ENCODE measurements at places on chromosomes 3 and 15.

- no peak for DNase-seq
These were observed 14.6 kb upstream of the LRRC15 start for GRCh38 chr3:194384156-194384555.

- no peak for DNase-seq
These were observed 62.7 kb downstream of the B3GNT5 start for GRCh38 chr3:183315739-183316138.

DNA sequence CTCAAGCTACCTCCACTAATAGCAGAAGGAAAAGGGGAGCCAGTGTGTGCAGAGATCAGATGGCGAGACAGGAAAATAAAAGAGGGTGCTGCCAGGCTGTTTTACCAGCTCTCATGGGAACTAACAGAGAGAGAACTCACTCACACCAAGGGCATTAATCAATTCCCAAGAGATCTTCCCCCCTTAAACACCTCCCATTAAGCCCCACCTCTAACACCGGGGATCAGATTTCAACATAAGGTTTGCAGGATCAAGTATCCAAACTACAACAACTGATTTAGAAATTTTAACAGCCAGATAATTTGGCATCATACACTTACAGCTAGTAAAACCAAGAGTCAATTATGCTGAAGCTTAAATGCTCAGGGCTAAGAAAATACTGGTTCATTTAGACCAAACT, 18.9 kb downstream of the CD200 start:
- no peak for DNase-seq

GRCh38 chr15:63191895-63192618, 2.7 kb downstream of the RAB8B start:
- DNase-seq, result peak; percentile 89

DNA sequence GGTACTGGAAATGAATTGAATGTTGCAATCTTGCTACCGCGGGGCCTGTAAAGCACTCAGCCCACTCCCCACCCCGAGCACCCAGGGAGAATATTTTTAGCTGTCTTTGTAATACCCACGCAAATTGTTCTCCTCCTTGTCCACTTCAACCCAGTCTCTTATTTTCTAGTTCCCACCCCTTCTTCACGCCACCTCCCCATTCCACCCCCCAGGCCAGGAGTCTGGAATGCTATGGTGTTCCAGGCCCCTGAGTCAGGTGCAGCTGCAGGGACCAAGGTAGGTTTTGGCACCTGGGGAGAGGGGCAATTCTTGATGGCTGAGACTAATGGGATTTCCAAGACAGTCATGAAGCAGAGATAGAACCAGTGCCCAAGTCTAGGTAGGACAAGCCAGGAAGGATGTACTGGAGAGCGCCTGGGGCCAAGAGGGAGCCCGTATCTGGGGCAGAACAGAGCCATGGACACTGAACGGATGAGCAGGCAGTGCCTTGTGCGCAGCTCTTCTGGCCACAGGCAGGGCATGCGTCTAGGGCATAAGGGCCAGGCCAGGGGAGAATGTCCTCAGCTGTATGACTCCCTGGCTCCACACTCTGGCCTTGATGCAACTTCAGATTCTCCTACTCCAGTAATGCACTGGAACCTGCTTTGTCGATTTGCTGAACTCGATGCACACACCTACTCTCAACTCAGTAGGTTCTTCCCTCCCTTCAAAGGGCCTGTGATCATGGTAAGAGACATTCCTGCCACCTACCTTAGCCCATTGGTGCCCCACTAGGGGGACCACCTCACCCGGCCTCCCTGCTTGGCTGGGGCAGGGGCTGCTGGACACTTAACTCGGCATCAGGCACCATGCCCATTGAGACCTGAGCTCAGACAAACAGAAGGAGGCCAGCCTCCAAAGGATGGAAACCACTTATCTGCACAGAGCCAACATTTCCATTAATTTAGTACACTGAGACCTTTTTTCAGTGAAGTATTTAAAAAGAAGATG, 34.6 kb upstream of the MAGEF1 start:
- no peak for DNase-seq

Data from CD4-positive, alpha-beta T cell treated with Interleukin-4 for 4 hours (primary cell).